ENCODE measurements at places on chromosomes 7 and 10. TPM values are rescaled to one million over a fixed set of nuclear protein-coding genes. Genes with fewer than 3 reads are reported as not detected.

GRCh38 chr10:239109-239508 lies 103.9 kb downstream of the ZMYND11 start:
- peaks cover 11% of the 10 kb centered on the region for H3K36me3 ChIP-seq
- DNase-seq, result no peak
- peaks cover 2% of the 10 kb centered on the region for H3K4me1 ChIP-seq
- H3K27me3 ChIP-seq, result no peaks in the 10 kb centered on the region
- no peak overlapping the region for H3K27ac ChIP-seq
- no peak overlapping the region for H3K4me3 ChIP-seq

GRCh38 chr7:138170298-138170697 lies 94.0 kb downstream of the AKR1D1 start:
- H3K27ac ChIP-seq, result no peak overlapping the region
- peaks cover 27% of the 10 kb centered on the region for H3K4me1 ChIP-seq
- no peaks in the 10 kb centered on the region for H3K36me3 ChIP-seq
- no peak overlapping the region for H3K4me3 ChIP-seq

- H3K4me3 ChIP-seq, result no peak overlapping the region
- peaks cover 43% of the 10 kb centered on the region for H3K36me3 ChIP-seq
- no peak overlapping the region for H3K27ac ChIP-seq
- no peaks in the 10 kb centered on the region for H3K27me3 ChIP-seq
- no peaks in the 10 kb centered on the region for H3K4me1 ChIP-seq
These were observed 112.1 kb downstream of the NSUN6 start for GRCh38 chr10:18539335-18539734.

DNA sequence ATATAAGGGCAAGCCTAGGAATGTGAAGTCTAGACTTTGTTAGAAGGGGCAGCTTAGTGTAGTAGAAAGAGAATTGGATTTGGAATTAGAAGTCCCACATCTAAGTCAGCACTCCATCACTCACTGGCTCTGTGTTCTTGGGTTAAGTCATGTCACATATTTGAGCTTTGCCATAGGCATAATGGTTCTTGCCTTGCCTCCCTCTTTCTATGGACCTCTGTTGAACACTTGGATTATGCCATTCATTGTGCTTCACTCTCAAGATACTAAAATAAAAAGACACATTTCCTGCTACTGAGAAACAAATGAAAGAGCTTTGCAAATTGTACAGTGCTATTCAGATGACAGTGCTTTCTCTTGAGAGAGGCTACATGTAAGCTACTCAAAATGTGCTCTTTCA lies 35.9 kb downstream of the SEC23IP start:
- peaks cover 64% of the 10 kb centered on the region for H3K36me3 ChIP-seq
- no peaks in the 10 kb centered on the region for H3K27me3 ChIP-seq
- peaks cover 7% of the 10 kb centered on the region for H3K4me1 ChIP-seq
- H3K4me3 ChIP-seq, result no peak overlapping the region
- no peak overlapping the region for H3K27ac ChIP-seq

Gene PNLIPRP3
- total RNA-seq, result not detected

DNA sequence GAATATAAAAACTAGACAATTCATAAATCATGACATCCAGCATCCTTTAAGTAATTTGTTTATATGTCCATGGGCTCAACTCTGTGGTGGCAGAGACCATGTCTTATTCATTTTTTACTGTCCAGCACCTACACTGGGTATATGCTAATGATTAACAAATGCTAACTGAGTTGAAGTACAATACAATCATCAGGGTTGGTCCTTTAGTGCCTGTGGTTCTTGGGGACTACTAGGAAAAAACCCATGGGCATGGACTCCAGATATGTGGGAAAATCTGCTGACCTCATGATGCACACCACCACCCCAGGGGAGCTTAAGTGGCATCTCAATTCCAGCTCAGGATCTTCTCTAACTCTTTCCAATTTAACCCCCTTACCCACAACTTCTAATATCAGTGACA lies 85.3 kb upstream of the YAE1 start:
- H3K4me3 ChIP-seq, result no peak overlapping the region
- H3K27me3 ChIP-seq, result peaks cover 14% of the 10 kb centered on the region
- no peak for DNase-seq
- H3K4me1 ChIP-seq, result no peaks in the 10 kb centered on the region

Gene MALRD1
- total RNA-seq, result not detected
